ENCODE measurements at places on chromosomes 12 and 14.

GRCh38 chr12:107616941-107617340 is 68.7 kb upstream of the PWP1 start:
- no peak for DNase-seq

- no peak for DNase-seq
Observed at GRCh38 chr14:64244279-64244678, 49.9 kb downstream of the ESR2 start.

DNA sequence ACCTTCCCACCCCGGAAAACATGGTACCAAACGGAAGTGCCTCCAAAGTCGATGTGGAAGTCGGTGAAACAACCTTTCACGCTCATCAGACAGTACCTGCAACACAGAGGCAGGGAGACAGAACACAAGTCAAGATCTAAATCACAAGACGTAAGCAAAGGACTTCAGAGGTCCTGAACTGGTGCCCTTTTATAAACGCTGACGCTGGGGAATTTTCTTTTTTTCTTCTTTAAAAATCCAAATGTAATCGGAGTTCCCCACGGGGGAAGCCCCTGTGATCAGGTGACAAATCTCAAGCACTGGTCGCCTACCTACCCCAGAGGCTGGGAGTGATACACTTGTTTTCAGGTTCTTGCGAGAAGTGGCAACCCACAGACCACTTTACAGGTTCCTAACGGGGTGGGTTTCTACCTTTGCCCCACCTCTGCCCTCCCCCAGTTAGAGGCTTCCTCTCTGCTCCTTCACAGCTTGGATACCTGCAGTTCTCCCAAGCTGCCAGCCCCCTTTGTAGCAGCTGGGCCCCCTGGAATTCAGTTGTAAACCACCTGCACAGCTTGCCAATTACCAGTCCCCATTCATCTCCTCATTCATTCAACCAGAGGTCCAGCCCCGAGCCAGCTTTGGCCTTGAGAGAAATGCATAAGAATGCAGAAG is 46.2 kb downstream of the KDM2B start:
- peak; percentile 50 for DNase-seq

DNA sequence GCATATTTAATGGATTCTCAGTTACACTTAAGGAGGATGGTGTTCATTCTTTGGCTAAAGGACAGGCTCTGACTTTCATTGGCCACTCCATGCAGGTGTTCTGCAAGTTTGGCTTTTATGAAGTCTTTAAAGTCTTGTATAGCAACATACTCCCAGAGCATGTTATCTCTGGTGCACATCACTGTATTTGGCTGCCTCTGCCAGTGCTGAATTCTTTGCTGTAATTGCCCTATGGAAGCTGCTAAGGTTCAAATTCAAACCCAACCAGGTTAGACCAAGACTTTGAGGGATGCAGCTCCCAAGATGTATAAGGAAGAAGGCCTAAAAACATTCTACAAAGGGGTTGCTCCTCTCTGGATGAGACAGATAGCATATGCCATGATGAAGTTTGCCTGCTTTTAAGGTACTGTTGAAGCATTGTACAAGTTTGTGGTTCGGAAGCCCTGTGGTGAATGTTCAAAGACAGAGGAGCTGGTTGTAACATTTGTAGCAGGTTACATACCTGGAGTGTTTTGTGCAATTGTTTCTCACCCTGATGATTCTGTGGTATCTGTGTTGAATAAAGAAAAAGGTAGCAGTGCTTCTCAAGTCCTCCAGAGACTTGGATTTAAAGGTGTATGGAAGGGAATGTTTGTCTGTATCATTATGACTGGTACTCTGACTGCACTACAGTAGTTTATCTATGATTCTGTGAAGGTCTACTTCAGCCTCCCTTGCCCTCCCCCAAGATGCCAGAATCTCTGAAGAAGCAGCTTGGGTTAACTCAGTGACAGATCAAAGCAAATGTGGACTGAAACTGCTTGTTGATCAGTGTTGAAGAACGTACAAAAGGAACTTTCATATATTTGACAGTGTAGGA is 19.4 kb downstream of the TMEM116 start:
- no peak for DNase-seq

DNA sequence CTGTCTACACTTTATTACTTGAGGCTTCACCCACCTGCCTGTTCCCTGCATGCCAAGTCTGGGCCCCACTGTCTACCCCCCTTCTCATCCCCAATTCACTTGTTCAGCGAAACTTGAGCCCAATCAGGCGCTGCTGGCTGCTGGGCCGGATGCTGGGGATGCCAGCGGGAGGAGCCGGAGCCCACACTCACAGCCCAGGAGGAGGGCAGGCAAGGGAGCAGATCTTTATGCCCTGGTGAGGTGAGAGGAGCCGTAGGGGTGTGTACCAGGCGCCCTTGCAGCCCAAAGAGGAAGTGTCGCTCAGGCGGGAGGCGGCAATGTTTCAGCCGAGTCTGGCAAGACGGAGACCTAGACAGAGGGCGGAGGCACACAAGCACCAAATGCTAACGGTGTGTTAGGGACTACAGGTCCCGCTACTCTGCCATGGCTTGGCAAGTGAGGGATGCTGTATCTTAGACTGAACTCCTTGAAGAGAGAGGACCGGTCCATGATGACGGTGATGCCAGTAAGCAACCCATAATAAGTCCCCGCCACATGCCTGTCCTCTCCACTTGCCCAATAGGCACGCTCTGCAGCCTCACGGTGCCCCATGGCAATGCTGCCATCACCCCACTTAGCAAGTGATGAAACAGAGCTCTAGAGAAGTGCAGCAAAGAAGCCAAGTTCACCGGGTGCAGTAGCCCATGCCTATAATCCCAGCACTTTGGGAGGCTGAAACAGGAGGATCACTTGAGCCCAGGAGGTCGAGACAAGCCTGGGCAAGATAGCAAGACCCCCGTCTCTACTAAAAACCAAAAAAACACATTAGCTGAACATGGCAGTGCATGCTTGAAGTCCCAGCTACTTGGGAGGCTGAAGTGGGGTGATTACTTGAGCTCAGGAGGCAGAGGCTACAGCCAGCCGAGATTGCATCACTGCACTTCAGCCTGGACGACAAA is 41.6 kb downstream of the LRRC74A start:
- DNase-seq: peak; percentile 41

DNA sequence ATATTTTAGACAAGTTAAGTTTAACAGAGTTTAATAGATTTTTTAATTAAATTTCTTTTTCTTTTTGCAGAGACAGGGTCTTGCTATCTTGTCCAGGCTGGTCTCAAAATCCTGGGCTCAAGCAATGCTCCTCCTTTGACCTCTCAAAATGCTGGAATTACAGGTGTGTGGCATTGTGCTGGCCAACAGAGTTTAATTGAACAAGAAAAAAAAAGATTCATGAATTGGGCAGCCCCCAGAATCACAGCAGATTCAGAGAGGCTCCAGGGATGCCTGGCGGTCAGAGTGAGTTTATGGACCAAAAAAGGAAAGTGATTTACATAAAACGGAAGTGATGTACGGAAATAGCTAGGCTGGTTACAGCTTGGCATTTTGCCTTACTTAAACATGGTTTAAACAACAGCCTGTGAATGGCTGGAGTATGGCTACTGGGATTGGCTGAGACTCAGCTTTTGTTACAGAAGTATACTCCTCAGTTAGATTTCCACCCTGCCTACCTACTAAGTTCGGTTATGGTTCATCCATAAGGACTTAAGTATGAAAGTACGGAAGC is 14.5 kb upstream of the TESPA1 start:
- DNase-seq: no peak

DNA sequence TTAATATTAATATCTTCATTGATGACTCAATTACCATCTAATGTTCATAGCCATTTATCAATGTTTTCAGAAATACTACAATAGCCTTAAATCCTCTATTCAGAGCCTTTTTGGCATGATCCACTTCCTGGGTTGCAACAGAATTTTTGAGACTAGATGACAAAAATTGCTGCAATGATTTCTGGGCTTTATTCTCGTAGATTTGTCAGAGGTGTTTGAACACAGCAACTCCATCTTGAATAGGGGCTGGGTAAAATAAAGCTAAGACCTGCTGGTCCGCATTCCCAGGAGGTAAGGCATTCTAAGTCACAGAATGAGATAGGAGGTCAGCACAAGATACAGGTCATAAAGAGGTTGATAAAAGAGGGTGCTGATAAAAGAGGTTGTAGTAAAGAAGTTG is 165.8 kb upstream of the CNOT2 start:
- no peak for DNase-seq

DNA sequence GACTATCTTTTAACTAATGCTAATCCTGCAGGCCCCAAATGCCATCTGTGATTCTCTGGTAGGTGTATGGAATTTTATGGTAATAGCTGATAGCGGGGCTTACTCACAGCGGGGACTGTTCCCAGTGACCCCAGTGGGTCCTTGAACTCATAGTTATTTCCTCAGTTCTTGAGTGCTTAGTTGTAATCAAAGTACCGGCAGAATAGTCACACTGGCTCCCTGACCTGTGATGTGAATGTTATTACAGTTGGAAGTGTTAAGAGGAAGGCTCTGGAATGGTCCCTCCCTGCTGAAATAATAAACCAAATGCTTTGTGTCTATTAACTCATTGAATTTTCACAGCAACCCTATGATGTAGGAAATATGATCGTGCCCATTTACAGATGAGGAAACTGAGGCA is 78.3 kb downstream of the NDUFA12 start:
- no peak for DNase-seq

GRCh38 chr12:56521590-56522371 is at the start of gene RBMS2:
RBMS2 (plus strand) TSS chr12:56521820; CDS start chr12:56522024, 204 bp downstream.
- peak; percentile 38 for DNase-seq

DNA sequence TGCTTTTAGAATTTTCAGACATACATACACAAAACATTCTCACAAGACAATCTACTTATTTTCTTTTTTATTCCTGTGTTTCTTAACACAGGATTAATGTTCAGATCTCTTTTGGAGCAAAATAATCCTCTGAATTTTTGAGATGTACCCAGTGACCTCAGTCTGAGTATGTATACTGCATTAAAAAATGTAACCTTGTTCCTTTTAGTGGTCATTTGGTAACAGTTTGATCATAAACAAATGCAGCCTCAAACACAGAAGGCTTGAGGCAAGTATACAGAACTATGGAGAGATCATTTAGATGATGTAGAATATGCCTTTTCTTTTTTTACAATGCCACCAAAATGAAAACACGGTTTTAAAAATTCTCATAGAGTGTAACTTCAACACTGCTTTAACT is 9.7 kb downstream of the HIF1A start:
- no peak for DNase-seq

DNA sequence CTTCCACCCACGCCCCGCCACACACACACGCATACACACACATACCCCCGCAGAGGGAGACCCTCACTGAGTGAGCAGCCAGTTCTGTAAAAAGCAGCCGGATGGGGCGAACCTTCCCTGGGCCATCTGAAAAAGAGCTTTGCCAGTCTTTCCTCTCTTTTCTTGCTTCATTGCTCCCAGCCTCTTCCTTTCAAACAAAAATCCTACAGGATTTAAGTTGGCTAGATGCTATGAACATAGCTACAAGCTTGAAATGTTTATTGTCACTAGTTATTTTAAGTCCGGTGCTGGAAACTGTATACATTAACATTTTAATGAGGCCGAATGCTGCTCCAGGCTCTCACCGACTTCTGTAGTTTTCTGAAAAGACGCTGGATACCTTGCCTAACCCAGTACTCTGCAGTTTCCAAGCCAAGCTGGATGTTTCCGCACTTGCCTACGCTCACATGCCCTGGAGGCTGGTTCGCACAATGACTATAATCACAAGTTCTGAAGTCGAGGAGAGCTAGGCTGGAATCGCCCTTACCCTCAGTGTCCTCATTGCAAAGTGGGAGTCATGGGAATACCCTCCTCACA is 39.2 kb downstream of the LTBP2 start:
- DNase-seq: no peak

- no peak for DNase-seq
Observed at GRCh38 chr12:115343008-115343407, 659.0 kb upstream of the TBX3 start.

DNA sequence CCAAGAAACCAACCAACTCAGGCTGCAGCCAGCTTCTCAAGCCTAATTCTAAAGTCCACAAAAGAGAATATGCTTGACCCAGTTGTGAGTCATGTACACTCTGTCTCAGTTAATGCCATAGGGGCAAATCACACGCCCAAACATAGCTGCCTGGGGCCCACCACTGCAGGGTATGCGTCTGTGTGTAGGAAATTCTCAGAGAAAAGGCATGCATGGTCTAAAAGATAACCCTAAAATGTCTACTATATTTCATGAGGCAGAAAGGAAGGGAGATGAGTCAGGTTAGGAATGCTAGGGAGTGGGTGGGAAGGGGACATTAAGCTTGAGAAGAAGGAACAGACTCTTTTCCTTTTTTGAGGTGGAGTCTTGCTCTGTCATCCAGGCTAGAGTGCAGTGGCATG is 22.3 kb upstream of the SPTLC2 start:
- DNase-seq: no peak

DNA sequence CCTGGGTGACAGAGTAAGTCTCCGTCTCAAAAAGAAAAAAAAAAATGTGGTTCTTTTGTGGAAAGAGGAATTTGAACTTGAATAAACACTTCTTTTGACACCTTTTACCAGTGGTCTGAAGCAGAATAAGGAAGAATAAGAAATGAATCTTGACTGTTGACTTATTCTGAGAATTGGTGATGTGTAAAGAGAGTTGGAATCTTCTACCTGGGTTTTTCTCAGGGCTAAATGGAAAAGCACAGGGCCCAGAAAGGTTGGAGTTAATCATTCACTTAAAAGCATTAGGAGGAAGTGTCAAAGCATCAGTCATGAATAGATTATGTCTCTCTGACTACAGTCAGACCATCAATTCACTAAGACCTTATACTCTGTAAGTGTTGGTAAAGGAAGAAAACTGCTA is 13.9 kb downstream of the PNMA1 start:
- no peak for DNase-seq

DNA sequence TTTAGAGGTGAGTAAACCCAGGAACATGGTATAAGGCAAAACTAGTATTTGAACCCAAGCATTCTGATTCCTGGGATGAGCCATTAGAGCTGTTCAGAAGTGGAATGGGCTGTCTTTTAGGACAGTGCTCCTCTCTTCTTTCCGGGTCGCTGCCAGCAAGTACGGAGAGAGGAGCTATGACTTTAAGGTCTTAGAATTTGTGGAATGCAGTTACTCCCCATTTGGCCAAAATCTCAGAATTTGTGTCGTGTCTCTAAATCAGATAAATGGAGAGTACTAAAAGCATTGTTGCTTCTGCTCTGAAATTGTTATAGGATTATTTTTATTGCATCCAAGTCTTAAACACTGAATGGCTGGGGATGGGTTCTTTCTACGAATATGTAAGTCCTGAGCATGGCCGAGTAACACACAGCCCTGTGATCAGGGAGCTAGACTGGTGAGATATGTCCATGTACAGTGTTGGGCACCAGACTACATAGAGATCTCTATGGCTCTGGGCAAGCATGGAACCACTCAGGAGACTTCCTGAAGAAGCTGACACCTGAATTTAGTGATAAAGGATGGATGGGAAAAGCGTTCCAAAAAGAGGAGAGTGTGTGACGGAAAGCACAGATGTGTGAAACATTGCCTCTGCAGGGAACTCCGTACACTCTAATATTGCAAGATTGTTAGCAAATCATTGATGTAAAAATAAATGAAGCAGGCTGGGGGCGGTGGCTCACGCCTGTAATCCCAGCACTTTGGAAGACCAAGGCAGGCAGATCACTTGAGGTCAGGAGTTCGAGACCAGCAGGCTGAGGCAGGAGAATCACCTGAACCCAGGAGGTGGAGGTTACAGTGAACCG is 184.7 kb downstream of the SRGAP1 start:
- DNase-seq: no peak
